ENCODE measurements at places on chromosomes 6 and 20.

DNA sequence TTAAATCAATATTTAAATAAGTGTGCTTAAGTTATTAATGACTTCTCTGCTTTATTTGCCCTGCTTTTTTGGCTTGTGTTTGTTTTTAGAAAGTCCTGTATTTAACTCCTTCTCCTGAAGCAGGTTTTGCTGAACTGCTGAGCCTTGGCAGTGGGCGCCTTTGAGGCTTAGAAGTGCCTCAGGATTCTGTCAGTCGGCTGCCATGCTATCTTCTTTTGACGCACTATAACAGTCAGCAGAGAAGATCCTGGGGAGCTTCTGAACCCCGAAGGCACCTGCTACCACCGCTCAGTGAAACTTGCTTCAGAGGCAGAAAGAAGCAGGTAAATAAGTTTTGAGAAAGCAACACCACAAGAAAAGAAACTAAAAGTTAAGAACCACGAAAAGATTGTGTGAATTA lies 22.4 kb downstream of the PCMT1 start:
- no peak for DNase-seq

GRCh38 chr6:33172688-33173534 lies 19.4 kb downstream of the COL11A2 start:
- no peak for DNase-seq

DNA sequence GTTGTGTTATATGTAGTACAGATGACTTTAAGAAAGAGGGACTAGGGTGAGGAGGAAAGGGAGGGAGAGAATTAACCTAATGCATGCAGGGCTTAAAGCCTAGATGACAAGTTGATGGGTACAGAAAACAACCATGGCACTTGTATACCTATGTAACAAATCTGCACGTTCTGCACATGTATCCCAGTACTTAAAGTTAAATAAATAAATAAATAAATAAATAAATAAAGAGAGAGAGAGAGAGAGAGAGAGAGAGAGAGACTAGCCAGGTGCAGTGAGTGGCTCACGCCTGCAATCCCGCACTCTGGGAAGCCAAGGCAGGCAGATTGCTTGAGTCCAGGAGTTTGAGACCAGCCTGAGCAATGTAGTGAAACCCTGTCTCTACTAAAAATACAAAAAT lies 11.5 kb upstream of the CARMIL1 start:
- DNase-seq = no peak

DNA sequence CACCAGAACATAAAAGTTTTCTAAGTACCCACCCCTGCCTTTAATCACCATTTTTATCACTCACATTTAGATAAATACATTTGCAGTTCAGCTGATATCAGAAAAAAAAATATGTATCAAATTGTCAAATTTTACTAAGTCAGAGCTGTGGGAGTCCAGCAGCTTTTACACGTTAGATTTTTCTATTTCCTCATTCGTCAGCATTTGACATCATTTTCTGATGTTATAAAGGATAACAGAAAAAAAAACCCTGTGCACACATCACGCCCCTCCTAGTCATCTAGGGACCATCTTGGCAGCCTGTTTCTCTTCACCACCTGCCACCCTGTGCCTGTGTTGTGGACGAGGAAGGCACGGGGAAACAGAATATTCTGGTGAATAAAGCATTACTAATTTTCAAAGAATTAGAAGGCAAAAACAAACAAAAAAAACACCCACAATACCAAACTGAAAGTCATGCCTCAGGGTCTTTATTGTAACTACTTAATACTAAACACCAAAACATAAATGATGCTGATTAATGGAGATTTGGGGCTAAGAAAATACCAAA lies 12.4 kb downstream of the B4GALT5 start:
- no peak for DNase-seq

- no peak for DNase-seq
These were observed 29.9 kb downstream of the KIF13A start for GRCh38 chr6:17957498-17957897.

GRCh38 chr6:50992704-50993625 lies 174.3 kb downstream of the TFAP2B start:
- no peak for DNase-seq

DNA sequence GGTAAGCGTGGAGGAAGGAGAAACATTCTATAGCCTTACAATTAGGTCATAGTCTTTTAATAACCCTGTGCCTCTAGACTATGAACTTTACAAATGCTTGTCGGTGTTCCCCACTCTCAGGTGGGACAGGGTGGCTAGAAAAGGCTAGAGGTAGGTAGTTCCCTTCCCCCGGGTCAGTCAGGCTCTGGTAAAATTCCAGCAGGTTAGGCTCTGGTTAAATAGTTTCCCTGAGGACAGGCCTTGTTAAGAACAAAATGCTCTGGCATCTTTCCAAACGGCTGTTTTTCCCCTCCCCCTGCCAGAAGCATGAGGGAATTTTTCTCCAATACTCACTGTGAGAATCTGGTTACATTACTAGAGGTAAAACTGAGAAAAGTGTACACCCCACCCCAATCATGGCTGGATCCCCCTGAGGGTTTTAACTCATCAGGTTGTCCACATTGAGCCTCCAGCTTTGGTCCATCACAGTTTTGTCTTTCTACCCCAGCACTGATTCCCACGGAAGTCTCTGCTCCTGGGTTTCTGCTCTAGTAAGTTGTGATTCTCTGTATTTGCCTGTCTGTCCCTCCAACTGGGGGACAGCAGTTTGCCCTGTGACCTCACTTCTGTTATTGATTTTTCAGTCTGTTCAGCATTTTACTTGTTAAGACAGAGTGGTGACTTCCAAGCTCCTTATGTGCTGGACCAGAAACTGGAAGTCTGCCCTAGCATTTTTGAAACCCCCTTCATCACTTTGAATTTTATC lies 84.7 kb upstream of the ADGRF1 start:
- DNase-seq = no peak

DNA sequence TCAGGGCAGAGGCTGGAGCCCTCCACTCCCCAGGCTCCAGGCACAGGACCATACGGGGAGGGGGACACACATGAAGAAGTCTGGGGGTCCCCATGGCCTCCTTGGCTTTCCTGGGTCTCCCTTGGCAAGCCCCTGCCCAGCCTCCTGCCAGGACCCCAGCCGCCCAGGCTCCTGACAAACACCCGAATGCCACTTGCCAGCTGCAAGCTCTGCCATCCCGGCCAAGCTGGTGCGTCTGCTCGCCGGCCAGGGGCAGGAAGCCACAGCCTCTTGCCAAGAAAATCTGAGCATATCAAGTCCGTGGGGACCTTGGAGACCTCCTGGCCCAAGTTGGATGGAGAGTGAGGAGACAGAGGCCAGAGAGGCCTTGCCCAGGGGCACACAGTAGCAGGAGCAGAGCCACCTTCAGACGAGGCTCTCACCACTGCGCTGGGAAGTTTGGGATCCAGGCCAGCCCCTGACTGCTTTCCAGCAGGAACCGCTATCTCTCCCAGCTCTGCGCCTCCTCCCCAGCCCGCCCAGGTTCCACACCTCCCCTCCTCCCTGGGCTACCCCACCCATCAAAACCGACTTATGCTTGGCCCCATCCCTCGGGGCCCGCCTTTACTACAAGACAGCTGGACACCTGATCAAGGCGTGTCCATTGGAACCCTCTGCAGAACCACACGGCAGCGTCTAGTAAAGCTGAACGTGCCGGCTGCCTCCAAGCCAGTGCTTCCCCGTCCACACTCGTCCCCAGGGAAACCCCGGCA lies 80.2 kb downstream of the GRM4 start:
- no peak for DNase-seq

- DNase-seq = no peak
These were observed 29.9 kb downstream of the NRN1 start for GRCh38 chr6:5976811-5977210.

DNA sequence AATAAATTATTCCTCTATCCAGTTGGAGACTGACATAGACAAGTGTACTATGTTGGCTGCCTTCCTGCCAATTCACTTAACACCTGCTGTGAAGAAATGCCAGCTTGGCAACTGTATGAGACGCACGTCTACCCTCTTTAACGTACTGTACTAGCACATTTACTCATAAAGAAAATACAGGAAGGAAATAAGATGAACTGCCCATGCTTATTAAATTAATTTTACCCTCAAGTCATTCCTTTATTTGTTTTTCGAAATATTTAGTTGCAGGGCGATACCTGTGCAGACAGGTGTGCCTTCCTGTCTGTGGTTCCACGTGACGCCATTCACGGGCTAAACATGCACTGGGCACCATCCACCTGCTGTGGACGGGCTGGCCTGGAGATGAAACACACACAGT lies 52.0 kb downstream of the PSMG4 start:
- DNase-seq = no peak

DNA sequence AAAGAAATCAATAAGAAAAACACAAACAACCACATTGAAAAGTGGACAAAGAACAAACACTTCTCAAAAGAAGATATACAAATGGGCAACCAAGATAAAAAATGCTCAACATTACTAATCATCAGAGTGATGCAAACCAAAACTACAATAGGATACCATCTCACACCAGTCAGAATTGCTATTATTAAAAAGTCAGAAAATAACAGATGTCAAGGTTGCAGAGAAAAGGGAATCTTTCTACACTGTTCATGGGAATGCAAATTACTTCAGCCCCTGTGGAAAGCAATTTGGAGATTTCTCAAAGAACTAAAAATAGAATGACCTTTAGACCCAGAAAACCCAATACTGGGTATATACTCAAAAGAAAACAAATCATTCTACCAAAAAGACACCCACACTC lies 29.8 kb downstream of the KIF6 start:
- DNase-seq = no peak

GRCh38 chr6:20020526-20020925 lies 183.4 kb downstream of the ID4 start:
- DNase-seq = no peak

- no peak for DNase-seq
These were observed 133.9 kb downstream of the HIVEP2 start for GRCh38 chr6:142810952-142811514.

DNA sequence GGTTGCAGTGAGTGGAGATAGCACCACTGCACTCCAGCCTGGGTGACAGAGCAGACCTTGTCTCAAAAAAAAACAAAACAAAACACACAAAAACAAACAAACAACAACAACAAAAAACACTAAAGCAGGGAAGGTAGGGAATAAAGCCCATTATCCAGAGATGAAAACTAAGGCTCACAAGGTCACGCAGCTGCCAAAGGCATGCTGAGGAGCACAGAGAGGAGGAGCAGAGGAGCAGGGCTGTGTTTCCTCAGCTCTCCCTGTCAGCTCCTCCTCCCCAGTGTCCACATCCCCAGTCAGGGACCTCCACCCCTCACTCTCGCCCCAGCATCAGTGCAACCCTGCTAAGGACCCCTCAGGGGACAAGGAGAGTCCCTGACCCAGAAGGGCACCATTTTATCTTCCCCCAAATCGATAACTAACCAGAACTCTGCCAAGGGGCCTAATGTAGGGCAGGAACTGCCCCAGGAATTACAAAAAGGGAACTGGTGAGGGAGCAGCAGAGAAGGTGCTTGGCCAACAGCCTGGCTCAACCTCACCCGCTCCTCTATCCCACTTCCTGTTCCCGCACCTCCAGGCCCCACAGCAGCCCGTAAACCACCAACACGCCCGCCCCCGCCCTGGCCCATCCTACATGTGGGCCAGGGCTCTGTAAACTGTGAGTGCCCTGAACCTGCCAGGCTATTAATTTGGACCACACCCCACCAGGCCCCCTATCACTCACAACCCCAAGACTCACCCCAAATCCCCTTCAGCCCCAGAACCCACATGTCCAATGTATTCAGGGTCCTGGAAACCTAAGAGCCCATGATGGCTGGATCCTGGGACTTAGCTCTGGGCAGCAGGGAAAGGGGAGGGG lies 9.0 kb downstream of the TEAD3 start:
- no peak for DNase-seq

GRCh38 chr6:150934380-150934779 lies 68.9 kb downstream of the MTHFD1L start:
- no peak for DNase-seq

GRCh38 chr6:38567436-38567835 lies 72.3 kb downstream of the BTBD9 start:
- DNase-seq = no peak

GRCh38 chr6:101462576-101462975 lies 69.1 kb downstream of the GRIK2 start:
- DNase-seq = no peak

DNA sequence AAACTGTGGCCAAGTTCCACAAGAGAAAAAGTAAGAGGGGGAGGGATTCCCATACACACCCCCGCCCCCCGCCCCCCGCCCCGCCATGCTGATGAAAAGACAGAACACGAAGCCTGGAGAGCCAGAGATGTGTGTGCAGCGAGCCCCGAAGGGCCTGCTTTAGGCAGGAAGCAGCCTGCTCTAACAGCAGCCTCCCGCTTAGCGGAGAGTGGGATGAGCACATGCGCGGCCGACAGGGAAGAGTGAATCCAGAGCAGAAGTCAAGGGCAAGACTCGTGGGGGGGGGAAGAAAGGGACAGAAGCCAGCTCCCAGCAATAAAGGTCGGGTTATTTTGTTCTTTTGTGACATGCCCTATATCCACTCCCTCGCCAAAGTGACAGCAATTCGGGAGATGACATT lies 67.2 kb upstream of the PTGIS start:
- DNase-seq = no peak

- no peak for DNase-seq
These were observed 19.4 kb upstream of the SIRPA start for GRCh38 chr20:1875762-1876161.

- DNase-seq = peak; percentile 67
These were observed at the start of gene PREX1 for GRCh38 chr20:48827855-48828733. PREX1 (minus strand) TSS chr20:48827999; CDS start chr20:48827860, 139 bp downstream.

DNA sequence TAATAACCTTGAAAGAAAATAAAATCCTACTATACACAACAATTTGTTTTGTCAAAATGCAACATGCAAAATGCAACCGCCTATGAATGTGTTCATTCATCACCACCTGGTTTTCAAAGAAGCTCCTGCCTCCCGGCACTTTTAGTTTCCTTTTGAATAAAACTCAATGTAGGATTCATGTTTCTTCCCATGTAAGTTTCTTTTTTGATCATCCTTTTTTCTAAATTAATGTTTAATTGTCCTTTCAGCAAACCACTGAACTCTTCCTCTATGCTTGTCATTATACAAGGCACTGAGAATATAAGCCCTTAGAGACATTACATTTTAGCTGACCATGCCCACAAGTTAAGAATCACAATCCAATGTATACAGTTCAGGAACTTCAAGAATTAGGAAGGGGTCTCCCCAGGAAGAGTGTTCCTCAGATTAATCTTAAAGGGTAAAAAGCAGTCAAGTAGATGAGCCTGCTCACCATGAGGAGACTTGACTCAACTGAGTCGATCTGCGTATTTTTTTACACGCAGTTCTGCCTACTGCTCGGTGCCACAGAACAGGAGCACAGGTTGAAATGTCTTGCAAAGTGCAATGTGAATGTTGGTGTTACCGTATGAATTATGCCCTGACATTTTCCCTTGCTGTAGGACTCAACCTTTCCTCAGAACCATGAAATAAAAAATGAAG lies 7.2 kb upstream of the THEMIS start:
- no peak for DNase-seq

Measured in activated CD4-positive, alpha-beta T cell treated with anti-CD3 and anti-CD28 coated beads for 1 hour (primary cell).